ENCODE measurements at places on chromosomes 4 and X.

- no peak for DNase-seq
These were observed 421.2 kb upstream of the TENM3 start for GRCh38 chr4:181822005-181822375.

GRCh38 chr4:83731609-83732008 is 195.7 kb downstream of the GPAT3 start:
- no peak for DNase-seq

DNA sequence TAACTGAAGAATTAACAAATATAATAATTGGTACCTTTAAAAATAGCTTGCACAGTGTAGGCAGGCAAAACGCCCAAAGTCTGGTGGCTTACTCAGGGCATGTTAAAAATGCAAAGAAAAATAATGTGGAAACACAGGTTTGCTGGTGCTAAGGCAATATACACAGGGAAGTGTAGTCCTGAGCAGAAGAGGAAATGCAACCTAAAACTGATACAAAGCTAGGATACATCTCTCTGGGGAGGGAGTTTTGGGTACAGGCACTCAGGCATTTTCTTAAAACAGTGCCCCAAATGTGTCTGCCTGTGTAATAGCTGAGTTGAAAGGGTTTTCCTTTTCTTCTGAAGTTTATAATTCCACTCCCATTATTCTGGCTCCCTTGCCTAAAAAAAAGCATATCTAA is 47.4 kb downstream of the TMPRSS11E start:
- no peak for DNase-seq

- no peak for DNase-seq
These were observed 34.5 kb downstream of the ACE2 start for GRCh38 chrX:15566244-15566643.

DNA sequence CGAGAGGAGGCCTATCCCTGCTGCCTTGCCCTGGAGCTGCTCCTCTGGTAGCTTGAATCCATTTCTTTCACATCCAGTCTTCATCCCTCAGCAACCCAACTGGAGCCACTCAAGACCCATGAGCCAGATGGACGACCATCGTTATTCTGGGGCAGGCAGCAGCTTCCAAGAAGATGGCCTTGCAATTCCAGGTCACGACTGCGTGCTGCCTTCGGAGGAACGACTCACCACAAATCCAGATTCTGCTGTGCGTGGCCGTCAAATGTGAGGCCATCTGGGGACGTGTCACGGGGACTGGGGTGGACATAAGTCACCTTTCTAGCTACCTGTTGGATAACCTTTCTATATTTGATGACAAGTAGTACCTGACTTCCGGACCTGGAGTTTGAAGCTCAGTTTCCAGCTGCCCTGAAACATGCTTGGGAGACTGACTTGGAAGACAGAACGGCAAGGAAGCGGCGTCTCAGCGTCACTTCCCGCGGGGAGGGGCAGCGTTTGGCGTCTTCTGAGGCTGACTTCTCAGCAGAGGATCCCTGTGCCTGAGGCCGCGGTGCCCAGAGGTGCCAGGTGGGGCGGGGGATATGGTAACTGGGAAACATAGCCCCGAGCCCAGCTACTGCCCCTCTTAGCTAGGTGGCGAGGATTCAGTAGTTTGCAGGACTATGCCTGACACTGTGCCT is 11.7 kb upstream of the TMEM271 start:
- no peak for DNase-seq

DNA sequence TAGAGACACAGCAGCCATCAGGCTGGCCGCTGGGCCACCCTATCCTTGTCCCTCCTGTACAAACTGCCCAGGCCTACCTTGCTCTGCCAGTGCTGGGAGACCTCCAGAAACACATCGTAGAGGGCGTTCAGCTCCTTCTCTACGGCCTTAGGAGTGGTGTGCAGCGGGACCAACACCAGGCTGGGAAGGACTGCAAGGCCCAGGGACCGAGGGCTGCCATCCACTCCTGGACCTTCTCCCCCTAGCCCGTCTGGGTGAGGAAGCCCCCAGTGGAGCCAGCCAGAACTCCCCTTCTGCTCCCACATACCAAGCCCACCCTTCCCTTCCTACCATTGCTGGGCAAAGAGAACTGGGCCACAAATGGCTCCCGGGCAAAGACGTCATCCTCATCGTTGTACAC is 5.0 kb downstream of the RPL10 start:
- no peak for DNase-seq

DNA sequence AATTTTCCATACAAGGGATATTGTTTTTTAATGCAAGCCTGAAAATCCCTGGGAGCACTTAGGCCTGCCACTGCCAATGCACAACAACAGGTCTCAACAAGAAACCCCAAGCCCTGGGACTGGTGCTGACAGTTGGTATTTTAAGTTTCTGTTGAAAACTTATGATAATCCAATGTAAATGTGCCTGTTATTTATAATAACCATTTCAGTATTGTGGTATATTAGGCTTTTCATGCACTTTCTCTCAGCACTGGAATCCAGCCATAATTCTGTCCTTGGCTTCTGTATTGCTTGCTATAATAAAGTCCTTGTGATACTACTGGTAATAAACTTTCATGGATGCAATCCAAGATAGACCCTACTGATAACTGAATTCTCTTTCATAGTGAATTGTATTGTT is 218.9 kb downstream of the PCDH7 start:
- DNase-seq: no peak

- DNase-seq: no peak
These were observed 10.3 kb downstream of the CENPI start for GRCh38 chrX:101108284-101108683.

DNA sequence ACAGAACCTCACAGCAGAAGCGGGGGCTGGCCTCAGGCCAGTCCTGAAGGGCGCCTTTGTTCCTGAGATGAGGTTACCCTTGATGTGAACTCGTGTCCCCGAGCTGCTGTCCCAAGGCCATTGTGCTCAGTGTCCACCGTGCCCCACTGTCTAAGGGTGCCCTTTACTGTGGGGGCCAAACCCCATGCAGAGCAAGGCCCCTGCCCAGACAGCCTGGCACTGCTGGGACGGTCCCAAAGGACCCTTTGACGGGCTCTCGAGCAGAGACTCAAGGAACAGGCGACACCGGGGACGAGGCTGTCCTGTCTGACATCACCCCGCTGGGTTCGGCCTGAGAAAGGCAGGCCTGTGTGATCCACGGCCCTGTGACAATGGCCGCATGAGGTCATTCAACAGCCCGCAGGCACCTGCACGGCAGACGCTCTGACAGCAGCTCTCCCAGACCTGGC is 100.6 kb downstream of the ABLIM2 start:
- DNase-seq: no peak

DNA sequence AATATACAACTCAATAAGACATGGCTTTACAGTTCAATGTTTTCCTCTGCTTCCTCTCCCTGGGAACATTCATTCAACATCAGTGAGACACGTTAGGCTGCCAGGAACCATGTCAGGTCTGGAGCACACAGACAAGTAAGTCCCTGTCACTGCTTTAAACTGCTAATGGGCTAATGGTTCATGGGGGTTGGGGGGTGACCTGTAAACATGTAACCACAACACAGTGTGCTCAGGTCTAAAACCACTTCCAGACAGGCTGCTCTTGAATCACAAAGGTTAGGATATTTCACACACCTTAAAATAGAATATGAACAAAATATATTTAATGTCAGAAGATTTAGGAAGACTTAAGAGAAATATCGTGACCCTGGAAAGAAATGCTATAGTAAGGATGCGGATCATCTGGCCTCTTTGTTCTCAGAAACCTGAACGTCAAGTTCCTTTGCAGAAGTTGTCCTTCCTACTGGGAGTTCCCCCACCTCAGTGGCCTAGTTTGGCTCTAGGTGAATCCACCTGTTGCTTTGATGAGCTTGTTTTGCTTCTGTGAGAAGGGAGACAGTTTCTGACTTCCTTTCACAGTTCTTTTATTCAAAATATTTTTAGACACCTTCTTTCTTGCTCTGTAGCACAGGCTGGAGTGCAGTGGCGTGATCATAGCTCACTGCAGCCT is 359.9 kb downstream of the UNC5C start:
- no peak for DNase-seq

DNA sequence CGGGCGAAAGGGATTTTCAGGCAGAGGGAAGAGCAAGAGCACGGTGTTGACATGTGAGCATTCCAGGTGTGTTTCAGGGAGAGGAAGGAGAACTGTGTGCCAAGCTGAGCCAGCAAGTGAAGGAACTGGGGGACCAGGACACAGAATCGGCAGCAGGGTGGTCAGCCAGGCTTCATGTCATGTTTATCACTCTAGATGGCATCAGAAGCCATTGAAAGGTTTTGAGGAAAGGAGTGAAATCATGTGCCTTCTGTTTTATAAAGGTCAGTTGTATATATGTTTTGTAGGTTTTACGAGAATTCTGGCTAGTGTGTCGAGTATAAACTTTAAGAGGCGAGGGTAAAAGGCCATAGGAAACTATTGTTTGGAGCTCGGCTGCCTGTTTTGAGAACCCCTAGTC is 682.3 kb downstream of the TRIML1 start:
- no peak for DNase-seq

DNA sequence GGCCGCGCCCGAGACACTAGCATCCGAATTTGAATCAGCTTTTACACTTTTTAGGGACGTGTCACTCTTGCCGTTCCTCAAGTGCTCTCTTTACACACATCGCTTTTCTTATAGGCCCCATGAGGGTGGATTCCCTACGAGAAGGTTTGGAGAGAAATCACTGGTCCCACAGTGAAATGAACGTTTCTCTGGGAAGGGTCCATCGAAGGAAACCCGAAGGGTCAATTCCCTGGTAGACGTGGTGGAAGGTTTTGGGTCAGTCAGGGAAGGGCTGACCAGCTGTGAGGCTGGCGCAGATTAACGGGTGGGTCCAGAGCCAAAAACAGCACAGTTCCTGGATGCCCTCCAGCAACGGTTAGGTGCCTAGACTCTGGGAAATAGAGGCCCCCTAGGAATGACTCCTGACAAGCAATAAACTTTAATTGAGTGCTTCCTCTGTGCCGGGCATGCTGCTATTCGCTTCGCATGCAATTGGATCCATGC is 35.9 kb downstream of the ETDC start:
- DNase-seq: peak; percentile 58

GRCh38 chr4:95092766-95093165 is 335.0 kb downstream of the BMPR1B start:
- no peak for DNase-seq

DNA sequence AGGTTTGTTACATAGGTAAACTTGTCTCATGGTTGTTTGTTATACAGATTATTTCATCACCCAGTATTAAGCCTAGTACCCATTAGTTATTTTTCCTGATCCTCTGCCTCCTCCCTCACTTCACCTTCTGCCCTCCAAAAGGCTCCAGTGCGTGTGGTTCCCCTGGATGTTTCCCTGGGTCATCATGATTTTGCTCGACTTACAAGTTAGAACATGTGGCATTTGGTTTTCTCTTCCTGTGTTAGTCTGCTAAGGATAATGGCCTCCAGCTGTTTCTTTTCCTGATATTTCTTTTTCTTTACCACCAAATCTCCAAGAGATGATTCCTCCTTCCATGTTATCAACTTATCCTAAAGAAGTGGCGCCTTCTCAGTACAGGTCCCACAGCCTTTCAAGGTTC is 543.1 kb upstream of the ADGRL3 start:
- no peak for DNase-seq

DNA sequence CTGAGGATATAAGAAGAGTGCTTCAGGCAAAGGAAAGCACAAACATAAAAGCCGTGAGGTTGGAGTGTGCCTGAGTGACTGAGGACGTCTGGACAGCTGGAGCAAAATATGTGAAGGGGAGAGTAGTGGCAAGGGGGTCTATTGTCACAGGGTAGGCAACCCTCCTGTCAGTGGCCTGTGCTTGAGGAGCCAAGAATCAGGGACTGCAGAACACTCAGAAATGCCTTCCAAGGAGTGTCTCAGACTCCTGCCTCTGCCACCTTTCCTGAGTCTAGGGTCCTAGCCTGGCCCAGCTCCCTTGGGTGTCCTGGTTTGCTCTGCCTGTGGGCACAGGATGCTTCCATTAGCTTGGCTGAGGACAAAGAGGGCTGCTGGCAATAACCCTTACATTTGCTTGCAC is 152.5 kb upstream of the PJA1 start:
- no peak for DNase-seq

DNA sequence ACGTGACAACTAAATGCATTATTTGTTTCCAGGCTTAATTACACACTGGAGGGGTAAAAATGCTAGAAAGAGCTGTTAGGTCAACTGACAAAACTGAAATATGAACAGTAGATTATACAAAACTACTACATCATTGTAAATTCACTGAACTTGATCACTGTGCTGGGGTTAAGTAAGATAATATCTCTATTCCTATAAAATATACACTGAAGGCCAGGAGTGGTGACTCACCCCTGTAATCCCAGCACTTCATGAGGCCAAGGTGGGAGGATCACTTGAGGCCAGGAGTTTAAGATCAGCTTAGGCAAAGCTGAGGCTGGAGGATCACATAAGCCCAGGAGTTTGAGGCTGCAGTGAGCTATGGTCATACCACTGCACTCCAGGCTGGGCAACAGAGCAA is 31.8 kb upstream of the NKX6-1 start:
- DNase-seq: no peak

GRCh38 chr4:184163813-184164212 is 53.9 kb downstream of the ENPP6 start:
- DNase-seq: peak; percentile 74

GRCh38 chr4:171875291-171875690 is 62.1 kb downstream of the GALNTL6 start:
- no peak for DNase-seq

Data from right hindlimb (tissue), 1 donor.